ENCODE measurements at places on chromosomes 4 and X. TPM values are rescaled to one million over a fixed set of nuclear protein-coding genes. Genes with fewer than 3 reads are reported as not detected.

PNMA6A gene
- total RNA-seq: 6.6 TPM

MANBA gene
- total RNA-seq: 34.5 TPM

SLC35A2 gene
- 18.6 TPM for total RNA-seq

ZNF157 gene
- total RNA-seq: not detected

CT47B1 gene
- total RNA-seq: not detected

MAGEA12 gene
- 0.19 TPM for total RNA-seq

DMD gene
- 37.4 TPM for total RNA-seq

LDB2 gene
- total RNA-seq: 20.3 TPM

GEMIN8 gene
- total RNA-seq: 9.4 TPM

MSN gene
- 210 TPM for total RNA-seq

S100P gene
- 0.64 TPM for total RNA-seq

TMPRSS11F gene
- total RNA-seq: 0.09 TPM

DGAT2L6 gene
- total RNA-seq: not detected

KDR gene
- total RNA-seq: 29.8 TPM

XIAP gene
- 37.4 TPM for total RNA-seq

HPGD gene
- 2.1 TPM for total RNA-seq

HELT gene
- total RNA-seq: not detected

C1QTNF7 gene
- 2.0 TPM for total RNA-seq

BTC gene
- total RNA-seq: 0.05 TPM

IL15 gene
- total RNA-seq: 0.16 TPM

TBL1X gene
- total RNA-seq: 19.4 TPM

SFRP2 gene
- total RNA-seq: 1.1 TPM

MAP9 gene
- 64.3 TPM for total RNA-seq

UNC5C gene
- total RNA-seq: 0.84 TPM

PCYT1B gene
- 1.4 TPM for total RNA-seq

DMP1 gene
- not detected for total RNA-seq

GPRASP2 gene
- 65.4 TPM for total RNA-seq

UFSP2 gene
- total RNA-seq: 40.0 TPM

Measured in motor neuron (in vitro differentiated cells).